ENCODE measurements at places on chromosomes 16 and 17.

DNA sequence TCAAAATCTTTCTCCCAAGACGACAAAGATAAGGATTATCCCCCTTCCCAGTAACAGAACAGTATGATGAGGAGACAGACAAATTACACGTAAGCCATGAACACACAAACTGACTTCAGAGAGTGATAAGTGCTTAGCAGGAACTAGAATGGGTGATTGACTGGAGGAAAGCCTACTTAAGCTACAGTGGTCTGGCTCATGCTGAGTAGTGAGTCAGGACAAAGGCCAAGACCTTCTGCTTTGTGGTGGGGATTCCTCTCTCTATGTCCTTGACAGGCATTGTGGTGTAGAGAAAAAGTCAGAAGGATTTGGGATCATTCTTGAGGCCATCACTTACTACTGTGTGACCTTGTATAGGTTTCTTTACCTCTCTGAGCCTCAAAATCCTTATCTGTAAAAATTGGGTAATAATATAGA, 381.9 kb upstream of the CCL2 start:
- DNase-seq = no peak

GRCh38 chr16:22664132-22664531, 149.8 kb upstream of the HS3ST2 start:
- DNase-seq = peak; percentile 62

DNA sequence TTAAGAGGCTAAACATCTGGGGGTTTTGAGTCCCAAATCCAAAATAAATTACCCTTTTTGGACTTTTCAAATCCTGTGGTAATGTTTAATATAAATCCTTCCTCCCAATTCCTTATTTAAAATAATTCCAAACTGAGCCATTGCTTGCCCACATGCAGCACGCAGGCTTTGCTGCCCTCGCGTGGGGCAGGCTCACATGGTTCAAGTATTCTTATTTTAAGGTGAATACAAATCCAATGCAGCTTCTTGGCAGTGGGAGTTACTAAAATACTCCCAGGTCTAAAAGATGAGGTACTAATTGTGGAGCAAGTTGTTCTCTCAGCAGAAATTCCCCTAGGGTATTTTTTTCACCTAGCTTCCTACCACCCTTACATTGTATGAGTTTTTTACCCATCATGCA, 33.0 kb downstream of the CYB561 start:
- no peak for DNase-seq

- no peak for DNase-seq
Measured at GRCh38 chr16:67563708-67564468, 1.6 kb downstream of the CTCF start.

- no peak for DNase-seq
Measured at GRCh38 chr17:19531780-19532501, 1.7 kb upstream of the SLC47A1 start.

DNA sequence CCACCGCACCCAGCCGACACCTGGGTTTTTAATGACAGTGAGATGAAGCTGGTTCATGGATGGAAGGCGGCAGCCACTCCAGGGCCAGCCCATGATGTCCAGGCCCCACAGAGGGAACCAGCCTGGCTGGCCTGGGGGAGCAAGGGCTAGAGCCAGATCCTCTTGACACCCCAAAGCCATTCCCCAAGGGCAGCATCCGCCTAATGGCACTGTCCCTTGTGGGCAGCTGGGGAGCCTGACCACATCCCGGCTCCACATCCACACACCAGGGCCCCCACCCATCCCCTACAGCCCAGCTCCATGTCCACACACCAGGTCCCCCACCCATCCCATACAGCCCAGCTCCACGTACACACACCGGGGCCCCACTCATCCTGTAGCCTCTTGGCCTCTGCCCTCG, 53.3 kb upstream of the ACSF3 start:
- no peak for DNase-seq

GRCh38 chr17:9725575-9725974, 65.8 kb downstream of the DHRS7C start:
- no peak for DNase-seq

- DNase-seq = no peak
Measured at GRCh38 chr17:38879878-38880665, 10.2 kb downstream of the LASP1 start.

GRCh38 chr16:49455181-49455990, 81.8 kb downstream of the C16orf78 start:
- DNase-seq = no peak

DNA sequence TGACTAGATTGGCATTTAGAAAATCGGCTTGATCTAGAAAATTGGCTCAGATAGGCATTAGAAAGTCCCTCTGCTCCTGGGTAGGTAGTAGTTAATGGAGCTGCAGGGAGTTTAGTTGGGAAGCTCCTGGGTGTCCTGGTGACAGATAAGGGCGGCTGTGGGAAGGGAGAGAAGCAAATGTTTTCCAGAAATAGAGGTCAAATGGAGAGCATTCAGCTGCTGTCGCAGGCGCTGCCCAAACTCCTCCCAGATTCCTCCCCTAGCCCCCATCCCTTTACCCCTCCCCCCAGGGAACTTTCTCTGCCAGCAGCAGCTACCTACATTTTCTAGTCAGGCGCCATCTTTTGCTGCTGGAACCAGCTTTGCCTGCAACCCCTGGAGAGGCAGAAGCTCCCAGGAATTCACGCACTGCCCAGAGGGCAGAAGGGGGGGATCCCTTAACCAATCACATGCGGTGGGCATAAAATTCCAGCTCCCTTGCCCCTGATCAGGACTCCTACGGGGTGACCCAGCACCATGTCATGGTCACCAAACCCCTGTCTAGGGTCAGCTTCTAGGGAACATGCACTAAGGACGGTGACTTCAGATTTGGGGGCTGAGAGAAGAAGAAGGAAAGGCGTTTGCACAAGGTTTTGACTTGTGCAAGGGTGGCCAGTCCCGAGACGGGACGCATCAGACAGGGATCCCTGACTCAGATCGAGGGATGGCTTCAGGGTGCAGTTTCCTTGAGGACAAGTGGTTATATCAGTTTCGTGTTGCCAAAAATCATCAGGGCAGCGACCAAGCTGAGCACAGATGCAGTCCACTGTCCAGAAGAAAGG, 43.8 kb downstream of the SOCS1 start:
- no peak for DNase-seq

GRCh38 chr16:89561884-89562599, 1.6 kb downstream of the RPL13 start:
- DNase-seq = no peak

- DNase-seq = no peak
Measured at GRCh38 chr16:81123092-81123852, 27.1 kb upstream of the GCSH start.

DNA sequence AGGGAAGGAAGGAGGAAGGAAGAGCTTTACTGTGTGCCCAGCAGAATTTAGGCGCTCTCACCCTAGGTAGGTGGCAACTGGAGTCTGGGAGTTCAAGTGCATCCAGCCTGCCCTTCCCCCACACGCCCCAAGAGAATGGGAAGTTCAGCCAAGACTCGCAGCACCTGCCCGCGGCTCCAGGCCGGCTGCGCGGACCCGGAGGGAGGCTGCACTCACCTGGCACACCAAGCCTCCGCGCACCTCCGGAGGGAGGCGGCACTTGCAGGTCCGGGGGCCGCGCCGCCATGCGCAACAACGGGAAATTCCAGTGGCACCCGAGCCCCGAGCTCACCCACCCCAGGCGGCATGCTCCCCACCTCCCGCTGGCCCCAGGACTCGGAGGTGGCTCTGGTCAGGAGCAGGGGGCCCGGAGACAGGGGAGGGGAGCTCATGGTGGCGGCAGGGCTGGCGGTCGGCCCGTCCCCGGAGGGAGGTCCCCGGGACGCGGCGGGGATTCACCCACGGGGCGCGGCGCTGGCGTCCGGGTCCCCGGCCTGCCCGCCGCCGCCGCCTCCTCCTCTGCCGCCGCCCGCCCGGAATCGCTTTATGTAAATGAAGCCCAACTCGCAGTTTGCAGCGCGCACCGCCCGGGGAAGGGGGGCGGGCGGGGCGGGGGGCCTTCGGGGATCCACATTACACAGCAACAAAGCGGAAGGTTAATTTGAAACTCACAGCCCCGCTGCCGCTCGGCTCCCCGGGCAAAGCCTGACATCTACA, at the start of gene ZFHX3:
Gene ZFHX3, minus strand, starts transcription at position 593 of the 756 bp plus-strand sequence. CDS start 87,983 bp downstream, outside the sequence.
- no peak for DNase-seq

DNA sequence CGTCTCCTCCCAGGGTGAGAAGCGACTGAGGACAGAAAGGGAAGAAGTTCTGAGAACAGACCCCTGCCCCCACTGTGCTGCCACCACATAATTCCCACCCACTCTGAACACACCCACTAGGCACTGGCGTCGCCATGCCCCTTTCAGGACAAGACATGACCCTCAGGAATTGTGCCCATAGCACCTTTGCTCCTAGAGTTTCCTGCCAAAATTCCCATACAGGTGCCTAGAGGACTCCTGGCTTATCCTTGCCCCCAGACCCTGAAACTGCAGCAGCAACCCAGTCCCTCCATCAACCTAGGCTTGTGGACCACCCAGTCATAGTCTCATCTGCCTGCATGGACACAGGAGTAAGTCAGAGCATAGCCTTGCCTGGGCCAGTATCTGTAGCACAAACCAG, 157.7 kb upstream of the ZNF267 start:
- DNase-seq = no peak

DNA sequence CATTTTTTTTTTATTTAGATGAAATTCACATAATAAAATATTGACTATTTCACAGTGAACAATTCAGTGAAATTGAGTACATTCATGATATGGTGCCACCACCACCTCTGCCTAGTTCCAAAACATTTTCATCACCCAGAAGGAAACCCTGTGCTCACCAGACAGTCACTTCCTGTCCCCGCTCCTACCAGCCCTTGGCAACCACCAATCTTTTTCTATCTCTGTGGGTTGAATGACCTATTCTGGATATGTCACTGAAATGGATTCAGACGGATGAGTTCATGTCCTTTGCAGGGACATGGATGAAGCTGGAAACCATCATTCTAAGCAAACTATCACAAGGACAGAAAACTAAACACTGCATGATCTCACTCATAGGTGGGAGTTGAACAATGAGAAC, 40.5 kb downstream of the ATP2C2 start:
- DNase-seq = no peak

DNA sequence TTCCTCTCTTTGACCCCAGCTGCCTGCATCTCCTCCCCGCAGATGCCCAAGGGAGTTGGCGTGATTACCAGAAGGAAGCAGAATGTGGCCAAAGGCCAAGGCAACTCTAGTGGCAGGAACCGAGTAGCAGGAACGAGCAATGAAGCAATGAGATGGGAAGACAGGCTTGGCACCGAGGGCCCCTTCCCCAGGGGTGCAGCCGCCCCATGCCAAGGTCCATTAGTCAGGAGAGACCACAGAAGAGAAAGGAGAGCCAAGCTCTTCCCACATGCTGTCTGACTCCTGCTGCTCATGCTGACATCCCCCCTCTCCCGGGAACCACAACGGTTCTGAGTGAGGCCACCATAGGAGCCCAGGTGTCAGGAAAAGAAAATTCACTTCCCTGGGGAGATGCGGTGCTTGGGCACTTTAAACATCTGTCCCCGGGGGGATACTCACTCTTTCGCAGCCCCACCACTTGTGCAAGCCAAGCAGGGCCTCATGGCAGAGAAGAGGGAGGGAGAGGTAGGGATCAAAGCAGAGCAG, 67.4 kb downstream of the MYO18A start:
- DNase-seq = peak; percentile 78

- DNase-seq = no peak
Measured at GRCh38 chr16:47506800-47507199, 45.7 kb downstream of the PHKB start.

DNA sequence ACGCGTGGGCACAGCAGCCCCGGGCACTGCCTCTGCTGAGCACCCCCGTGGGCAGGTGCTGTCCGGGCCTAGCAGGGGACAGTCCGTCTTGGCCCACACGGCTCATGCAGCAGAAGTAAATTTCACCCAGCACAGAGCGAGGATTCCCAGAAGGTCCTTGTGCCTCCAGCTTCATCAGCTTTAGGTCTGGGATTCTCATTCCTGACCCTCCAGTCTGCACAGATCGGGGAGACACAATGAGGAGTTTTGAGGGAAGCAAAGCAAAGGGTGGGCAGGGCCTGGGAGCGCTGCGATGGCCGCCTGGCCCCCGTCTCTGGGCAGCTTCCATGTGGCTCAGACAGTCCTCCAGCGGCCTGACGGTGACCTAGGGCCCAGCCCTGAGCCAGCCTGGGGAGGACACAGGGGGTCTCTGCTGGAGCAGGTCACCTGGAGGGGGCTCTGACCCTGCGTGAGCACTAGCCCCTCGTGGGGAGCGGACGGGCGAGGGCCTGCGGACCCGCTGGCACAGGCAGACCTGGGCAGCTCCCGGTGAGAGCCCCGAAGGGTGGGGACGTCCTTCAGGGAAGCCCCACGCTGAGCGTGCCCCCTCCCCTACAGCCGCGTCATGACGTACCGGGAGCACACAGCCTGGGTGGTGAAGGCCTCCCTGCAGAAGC, 30.7 kb upstream of the CHMP6 start:
- no peak for DNase-seq

DNA sequence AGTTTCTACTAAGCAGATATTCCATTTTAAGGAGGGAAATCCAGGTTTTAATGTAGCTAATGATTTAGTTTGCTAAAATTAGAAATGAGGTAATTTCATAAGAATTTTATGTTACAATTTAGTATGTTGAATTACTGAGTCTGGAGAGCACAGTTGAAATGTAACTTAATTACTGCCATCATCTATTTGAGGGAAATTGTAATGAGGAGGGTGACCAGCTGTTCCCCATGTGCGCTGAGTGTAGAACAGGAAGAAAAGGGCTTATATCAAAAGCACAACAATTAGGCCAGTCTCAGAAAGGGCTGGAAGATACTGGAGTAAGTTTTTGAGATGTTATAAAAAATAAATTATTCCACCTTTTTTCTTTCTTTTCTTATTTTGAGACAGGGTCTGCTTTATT, 735.1 kb upstream of the GOT2 start:
- no peak for DNase-seq

GRCh38 chr17:48123111-48123510, 15.5 kb downstream of the SNX11 start:
- no peak for DNase-seq

- no peak for DNase-seq
Measured at GRCh38 chr17:80860703-80861417, 130.8 kb upstream of the CHMP6 start.

DNA sequence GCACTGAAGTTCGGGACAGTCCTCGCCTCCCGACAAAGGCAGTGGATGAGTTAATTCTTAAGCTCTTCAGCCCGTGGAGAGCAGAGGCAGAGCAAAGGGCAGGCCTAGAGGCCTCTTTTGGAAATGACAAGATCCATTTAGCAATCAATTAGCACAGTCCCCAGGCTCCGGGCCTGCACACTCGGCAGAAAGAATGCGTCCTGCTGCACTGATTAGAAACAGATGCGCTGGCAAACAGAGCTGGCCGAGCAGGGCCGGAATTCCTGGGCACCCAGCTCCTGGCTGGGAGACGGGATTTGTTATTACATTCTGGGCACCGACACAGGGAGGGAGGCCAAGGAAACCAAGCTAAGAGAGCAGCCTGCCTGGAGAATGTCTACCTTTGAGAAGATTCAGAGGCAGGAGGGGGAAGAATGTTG, 162.9 kb downstream of the COPRS start:
- no peak for DNase-seq

DNA sequence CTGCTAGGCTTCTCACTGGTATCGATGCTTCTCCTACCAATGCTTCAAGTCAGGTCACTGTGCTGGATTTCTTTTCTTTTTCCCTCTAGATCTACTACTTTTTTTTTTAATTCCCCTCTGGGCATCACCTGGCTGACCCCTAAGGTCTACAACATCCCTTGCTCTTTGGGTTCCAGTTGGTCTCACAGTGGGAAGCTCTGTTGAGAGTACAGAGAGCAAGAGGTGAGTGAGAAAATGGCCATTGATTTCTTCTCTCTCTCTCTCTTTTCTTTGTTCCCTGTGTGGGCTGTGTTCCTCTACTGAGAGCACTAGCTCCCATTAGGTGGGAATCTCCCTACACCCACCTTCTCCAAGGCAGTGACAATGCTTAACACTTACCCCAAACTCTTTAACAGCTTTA, 413.4 kb downstream of the KCNJ2 start:
- DNase-seq = no peak
